ENCODE measurements at places on chromosomes 16 and 17. TPM values are rescaled to one million over a fixed set of nuclear protein-coding genes. Genes with fewer than 3 reads are reported as not detected.

Gene TEKT1
- total RNA-seq: not detected

Gene ATP2C2
- total RNA-seq: not detected

Gene DLX4
- total RNA-seq: 1.8 TPM

Gene PSME3IP1
- 57.0 TPM for total RNA-seq

All from articular chondrocyte of knee joint (primary cell).